Hematopoietic multipotent progenitor cell (in vitro differentiated cells): ENCODE measurements at places on chromosomes 13 and 19. TPM values are rescaled to one million over a fixed set of nuclear protein-coding genes. Genes with fewer than 3 reads are reported as not detected.

DNA sequence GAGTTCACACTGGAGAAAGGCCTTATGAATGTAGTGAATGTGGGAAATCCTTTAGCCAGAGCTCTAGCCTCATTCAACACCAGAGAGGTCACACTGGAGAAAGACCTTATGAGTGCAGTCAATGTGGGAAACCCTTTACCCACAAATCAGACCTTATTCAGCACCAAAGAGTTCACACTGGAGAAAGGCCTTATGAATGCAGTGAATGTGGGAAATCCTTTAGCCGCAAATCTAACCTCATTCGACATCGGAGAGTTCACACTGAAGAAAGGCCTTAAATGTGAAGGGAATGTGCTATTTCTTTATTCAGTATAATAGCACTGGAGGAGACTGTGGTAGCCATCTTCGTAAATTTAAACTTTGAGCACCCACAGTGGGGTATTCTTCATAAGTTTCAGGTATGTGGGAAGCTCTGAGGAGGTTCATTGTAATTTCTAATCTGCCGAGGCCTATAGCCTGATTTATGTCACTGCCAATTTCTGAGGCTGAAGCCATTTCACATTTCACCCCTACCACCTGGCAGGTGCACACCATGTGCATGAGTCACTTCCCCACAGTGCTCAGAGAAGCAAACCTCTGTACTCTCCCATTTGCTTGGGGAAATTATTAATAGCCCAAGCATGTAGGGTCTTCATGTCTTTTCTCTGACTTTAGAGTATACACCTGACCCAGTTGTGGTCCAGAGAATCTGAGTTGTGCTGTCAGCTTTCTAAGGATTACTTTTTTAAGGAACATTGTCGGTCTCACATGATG is 6.4 kb downstream of the ZNF551 start:
- no peak for DNase-seq

- no peak for DNase-seq
Observed at GRCh38 chr13:71304861-71305260, 562.1 kb downstream of the DACH1 start.

DNA sequence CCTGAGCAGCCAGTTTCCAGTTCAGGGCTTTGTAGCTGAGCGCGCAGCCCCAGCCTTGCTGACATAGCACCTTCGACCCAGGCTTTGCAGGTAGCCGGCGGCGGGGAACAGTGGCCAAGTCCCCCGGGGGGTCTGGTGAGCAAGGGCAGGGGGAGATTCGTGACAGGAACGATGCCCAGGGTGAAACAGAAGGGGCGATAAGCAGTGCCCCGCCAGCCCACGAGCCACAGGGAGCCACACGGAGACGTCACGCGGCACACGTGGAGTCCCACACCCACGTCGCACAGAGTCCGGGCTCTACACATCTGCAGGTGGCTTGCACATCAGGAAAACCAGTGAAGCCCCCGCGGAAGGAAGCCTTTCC is 127.2 kb downstream of the SOX1 start:
- DNase-seq, result no peak

DNA sequence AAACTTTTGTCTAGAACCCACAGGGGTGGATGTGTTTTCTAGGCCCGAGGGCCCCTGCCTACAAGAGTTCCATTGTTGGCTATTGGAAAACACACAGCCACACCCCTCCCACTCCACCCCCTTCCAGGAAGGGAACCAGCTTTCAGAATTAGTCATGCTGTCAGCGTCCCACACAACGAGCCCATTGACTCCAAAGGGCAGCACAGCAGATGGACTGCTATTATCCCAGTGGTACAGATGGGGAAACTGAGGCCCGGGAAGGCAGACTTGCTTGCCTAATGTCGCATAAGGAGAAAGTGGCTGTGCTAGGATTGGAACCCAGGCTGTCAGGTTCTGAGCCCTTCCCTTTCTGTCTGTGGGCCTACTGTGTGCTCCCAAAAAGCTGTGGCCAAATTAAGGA is 8.1 kb upstream of the FXYD3 start:
- DNase-seq, result no peak

DNA sequence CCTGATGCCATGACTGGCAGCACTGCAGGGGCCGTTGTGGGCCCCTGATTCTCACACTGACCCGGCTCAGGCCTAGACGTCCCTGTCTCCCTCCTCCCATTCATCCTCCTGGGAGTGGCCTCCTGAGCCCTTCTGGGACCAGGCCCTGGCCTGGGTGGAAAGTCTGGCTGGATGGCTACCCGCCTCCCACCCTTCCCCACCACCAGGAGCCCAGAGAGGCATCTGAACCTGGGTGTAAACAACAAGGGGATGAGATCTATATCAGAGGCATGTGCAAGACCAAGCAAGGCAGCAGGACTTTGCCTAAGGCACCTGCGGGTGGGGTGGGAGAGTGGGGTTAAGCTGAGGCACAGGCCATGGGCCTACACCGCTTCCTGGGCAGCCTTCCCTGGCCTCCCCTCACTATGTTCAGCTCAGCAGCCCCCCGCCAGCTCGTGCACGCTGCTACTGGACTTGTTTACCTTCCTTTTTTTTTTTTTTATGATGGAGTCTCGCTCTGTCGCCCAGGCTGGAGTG is 22.0 kb upstream of the ASPDH start:
- DNase-seq, result no peak

DNA sequence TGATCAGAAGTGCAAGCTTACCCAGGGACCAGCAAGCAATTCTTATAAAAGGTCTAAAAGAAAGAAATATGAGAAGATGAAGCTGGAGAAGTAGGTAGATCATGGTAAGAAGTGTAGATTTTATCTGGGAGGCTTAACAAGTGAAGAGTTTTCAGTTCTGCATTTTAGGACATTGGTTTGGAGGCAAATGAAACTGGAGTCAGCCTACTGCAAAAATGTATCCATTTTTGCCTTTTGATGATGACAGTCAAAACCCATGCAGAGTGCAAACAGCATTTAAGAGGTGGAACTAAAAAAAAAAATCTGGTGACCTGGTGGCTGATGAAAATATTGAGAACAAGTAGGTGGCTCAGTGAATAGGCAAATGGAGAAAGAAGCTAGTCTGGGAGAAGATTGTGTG is 216.9 kb downstream of the DNAJC15 start:
- no peak for DNase-seq

The CEACAM8 gene
- total RNA-seq, result 0.27 TPM
